NCI-H1105 treated with DMSO at 0.1 percent for 48 hours (cell line): ENCODE measurements at places on chromosomes 16 and 17.

DNA sequence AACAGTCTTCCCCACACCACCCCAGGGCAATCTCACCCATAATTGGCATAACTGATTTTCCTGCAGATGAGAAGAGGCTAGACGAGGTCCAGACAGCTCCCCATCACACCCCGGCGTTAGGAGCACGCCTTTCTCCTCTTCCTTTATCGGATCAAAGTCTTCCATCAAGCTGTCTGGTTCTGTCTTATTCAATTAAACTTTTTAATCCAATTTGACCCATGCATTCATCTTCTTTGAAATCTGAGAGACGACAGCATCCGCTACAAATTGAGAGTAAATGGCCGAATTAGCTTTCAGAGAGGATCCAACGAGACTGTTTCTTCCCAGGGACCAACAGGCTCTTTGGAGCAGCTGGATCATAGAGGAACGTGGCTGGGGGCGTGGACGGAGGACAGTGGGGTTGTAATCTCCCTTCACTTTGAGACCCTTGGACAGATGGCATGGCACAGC lies 44.4 kb upstream of the GPRC5B start:
- DNase-seq = no peak

GRCh38 chr16:4350787-4351659 lies at the start of gene PAM16:
Gene PAM16, minus strand, starts transcription at chr16:4351321. Its CDS starts 87 bp downstream, at chr16:4351234.
- peak; percentile 81 for DNase-seq

GRCh38 chr17:74808714-74809430 lies 32.7 kb upstream of the NAT9 start:
- DNase-seq = no peak

DNA sequence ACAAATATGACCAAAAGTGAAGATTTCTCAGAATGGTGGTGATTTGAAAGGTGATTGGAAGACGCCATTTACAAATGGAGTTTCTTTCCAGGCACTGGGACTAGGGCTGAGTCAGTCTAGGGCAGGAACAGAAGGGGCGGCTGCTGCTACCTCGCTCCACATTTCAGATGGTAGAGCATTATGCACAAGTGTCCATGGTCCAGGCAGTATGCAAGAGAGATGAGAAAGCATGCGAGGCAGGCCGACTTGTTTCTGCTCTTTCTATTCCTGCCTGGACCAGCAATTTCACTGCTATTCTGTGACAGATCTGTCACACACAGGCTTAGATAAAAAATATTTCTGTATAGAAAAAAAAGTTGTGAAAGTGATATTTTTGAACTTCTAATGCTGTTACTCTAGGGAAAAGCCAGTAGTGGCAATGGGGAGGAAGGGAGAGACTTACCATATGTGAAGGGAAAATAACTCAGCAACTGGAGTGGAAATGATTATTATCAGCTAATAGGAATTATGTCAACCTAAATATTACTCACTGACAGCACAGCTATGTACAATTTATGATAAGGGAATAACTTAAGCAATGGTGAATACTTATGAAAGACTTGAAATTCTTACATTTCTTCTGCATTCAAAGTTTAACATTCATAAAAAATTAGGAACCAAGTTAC lies 134.7 kb upstream of the NETO2 start:
- DNase-seq = no peak

GRCh38 chr16:80120899-80121521 lies 419.8 kb upstream of the DYNLRB2 start:
- peak; percentile 63 for DNase-seq

- DNase-seq = no peak
Measured at GRCh38 chr17:79732804-79733691, 2.3 kb downstream of the ENPP7 start.

- no peak for DNase-seq
Measured at GRCh38 chr16:27597361-27597760, 47.4 kb downstream of the KATNIP start.

DNA sequence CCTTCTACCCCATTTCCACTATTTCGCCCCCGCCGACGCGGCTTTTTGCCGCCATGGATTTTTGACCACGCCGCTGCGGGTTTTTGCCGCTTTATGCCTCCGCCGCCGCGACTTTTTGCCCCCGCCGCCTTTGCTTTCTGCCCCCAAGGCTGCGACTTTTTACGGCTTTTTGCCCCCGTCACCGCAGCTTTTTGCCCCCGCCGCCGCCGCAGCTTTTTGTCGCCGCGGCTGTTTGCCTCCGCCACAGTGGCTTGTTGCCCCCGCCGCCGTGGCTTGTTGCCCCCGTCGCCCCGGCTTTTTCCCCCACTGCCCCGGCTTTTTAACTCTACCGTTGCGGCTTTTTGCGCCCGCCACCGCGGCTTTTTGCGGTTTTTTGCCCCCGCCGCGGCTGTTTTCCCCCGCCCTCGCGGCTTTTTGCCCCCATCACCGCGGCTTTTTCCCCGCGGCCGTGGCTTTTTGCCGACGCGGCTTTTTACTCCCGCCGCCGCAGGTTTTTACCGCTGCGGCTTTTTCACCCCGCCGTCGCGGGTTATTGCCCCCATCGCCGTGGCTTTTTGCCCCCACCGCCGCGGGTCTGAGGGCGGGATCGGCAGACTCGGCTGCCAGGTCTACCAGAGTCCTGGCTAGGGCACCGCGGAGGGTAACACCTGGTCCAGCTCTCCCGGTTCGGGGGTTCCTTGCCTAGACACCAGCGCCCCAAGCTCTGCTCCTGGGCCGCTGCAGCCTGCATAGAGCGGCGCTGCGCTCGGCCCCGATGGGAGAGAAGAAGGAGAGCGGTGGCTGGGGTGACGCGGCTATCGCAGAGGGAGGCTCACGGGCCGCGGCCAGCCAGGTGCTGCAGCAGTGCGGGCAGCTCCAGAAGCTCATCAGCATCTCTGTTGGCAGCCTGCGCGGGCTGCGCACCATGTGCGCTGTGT lies 562.7 kb upstream of the WSB1 start:
- no peak for DNase-seq

GRCh38 chr16:21663889-21664647 lies at the start of gene OTOA:
Gene OTOA, plus strand, starts transcription at chr16:21663968. Its CDS starts 14,547 bp downstream, at chr16:21678515.
- no peak for DNase-seq

GRCh38 chr16:86379505-86379846 lies 130.9 kb upstream of the FOXF1 start:
- DNase-seq = no peak

DNA sequence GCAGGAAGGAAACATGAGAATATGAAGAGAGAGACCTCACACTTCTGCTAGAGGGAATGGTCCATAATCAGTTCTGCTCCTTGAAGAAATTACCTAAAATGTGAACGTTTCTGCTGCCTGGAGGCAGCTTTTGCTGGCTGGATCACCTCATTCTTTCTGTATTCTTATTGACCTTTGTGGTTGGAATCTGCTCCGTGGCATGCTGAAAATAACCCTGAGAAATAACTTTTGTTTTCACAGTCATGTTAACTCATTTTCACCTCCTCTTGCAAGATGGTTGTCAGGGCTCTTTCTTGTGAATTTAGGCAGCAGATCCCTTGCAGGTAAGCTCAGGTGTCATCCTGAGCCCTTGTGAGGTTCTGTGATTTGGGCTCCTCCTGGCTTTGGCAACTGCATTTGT lies 70.2 kb downstream of the IRF8 start:
- no peak for DNase-seq

GRCh38 chr17:10729334-10730193 lies at the start of gene TMEM220:
Gene TMEM220, minus strand, starts transcription at chr17:10730023. Its CDS starts 172 bp downstream, at chr17:10729851.
- peak; percentile 24 for DNase-seq

DNA sequence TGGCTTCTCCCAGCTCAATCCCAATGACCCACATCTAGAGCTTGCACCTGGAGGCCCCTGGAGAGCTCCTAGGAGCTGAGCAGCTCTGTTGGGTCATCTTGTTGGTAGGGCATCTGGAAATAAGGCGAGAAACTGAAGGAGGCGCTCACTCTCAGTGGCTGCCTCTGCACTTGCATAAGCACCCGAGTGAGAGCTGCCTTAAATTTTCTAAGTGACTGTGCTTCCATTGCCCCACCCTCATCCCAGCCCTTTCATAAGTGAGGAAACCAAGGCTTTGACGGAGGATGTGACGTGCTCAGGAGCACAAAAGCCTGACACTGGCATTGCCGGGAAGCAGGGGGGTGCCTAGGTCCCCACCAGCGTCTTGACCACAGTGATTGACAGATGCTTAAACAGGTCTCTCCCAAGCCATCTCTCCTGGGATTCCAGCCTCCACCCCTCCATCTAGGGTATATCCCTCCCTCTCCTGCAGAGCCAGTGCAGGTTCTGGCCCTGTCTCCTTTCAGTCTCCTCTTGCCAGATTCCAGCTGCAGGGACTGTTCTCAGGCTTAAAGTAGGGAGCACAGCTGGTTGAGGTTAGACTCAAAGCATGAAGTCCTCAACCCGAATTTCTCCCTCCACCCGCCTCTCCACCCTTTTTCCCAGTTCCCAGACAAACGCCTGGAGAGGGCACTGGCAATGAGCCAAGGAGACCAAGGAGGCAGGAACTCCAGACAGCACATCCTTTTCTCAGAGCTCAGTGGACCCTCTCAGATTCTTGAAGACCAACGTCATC lies 113.7 kb downstream of the IRX5 start:
- DNase-seq = no peak

- no peak for DNase-seq
Measured at GRCh38 chr16:81116285-81116684, 20.1 kb upstream of the GCSH start.

DNA sequence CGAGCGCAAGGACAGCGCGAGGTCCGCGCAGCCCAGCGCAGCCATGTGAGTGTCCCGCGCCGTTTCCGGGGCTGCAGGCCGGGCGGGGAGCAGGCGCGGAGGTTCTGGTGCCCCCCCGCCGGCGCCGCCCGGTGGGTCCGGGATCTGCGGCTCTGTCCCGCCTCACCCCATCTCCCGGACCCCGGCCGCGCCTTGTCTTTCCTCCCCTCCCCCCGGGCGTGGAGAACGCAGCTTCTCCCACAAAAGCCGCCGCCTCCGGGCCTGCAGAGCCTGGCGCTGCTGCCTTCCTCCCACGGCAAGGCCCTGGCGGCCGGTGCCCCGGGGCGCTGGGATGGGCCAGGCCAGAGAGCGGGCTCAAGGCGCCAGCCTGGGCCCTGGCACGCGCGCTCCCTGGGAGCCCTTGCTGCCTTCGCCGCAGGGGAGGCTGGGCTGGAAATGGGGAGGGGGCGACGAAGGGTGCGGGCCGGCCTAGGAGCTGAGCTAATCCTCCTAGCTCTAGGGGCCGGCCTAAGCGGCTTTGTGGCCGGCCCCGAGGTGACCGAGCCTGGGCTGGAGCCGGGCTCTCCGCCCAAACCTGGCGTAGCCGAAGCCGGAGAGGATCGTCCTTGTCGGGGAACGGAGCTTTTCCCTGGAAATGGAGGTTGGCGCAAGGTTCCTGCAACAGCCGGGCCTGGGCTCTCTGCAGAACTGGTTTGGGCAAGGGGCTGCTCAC lies 397 bp downstream of the RIPOR1 start:
- no peak for DNase-seq

- peak; percentile 59 for DNase-seq
Measured at GRCh38 chr17:19867079-19867328, 732 bp downstream of the ULK2 start.

DNA sequence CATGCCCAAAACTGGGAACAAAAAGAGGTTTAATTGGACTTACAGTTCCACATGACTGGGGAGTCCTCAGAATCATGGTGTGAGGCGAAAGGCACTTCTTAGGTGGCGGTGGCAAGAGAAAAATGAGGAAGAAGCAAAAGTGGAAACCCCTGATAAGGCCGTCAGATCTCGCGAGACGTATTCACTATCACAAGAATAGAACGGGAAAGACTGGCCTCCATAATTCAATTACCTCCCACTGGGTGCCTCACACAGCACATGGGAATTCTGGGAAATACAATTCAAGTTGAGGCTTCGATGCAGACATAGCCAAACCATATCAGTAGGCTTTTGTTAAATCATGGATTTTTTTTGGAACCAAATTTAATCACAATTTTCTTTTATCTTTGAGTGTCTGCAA lies 24.4 kb downstream of the RBL2 start:
- no peak for DNase-seq

DNA sequence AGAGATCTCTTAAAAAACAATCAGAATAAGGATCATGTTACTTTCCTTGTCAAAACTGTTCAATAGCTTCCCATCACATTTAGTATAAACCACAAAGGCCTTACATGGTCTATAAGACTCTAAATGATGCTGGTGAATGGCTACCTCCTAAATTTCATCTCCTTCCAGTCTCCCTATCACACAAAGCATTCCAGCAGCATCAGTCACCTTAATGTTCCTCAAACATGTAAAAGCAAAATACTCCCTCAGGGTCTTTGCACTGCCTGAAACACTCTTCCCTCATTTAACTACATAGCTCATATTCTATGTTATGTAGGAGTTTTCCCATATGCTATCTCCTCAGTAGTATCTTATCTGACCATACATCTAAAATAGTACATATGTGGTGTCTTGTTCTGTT lies 53.5 kb upstream of the INTS2 start:
- no peak for DNase-seq

DNA sequence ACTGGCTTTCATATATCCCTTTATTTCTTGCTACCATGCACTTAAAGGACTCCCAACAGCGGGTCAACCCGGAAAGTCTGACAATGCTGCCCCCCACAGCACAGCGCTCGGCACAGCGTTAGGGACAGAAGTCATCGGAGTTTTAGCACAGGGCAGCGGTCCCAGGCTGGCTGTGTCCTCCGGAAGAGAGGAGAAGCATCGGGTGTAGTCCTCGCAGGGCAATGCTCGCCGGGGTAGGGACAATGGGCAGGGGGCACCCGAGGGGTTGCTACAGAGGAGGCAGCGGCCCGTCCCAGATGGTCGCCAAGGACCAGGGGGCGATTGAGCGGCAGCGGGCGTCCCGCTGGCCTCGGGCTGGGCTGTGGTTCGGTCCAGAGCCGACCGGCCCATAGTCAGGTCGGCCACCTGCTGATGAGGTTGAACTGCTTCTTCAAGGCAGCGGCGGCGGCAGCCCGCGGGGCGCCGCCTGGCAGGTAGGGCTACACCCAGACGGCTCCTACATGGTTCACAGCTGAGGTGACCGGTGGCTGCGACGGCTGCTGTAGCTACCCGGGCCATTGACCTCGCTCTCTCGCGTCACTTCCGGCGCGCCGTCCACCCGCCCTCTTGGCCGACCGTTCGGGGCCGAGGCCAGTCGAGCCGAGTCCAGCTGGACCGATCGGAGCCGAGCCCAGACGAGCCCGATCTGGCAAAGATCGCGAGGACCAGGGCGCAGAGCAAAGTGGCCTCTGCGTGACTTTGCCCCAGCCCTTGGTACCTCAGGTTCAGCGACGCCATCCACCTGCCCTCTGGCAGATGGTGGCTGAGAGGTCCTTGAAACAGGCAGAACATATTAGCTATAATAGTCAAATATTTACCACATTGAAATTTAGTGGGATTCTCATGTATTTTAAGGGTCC lies 4.7 kb upstream of the LCMT1 start:
- peak; percentile 75 for DNase-seq

DNA sequence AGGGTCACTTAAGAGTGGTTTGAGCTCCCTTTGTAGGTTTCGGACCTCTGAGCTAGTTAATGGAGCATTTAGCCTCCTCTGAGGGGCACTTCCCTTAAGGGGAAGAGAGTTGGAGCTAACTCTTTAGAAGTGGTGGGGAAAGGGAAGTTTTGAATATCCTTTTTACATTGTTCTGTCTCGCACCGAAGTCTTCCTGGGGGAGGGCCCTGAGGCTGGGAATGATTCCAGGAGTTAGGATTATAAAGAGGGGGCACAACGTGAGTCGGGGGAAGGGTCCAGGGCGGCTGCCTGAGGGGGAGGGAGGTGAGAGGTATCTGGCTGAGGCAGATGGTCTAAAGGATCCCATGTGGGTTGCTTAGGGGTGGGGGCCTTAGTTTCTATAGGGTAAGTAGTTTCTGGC lies 32.3 kb downstream of the SEC14L1 start:
- DNase-seq = no peak
